NCI-H1105 treated with DMSO at 0.1 percent for 48 hours (cell line): ENCODE measurements at places on chromosomes 13 and 19.
A peak's percentile ranks its signal among the peaks of the same experiment; 100 is the strongest.

GRCh38 chr19:2164020-2164998 lies 576 bp downstream of the DOT1L start:
- DNase-seq: no peak

DNA sequence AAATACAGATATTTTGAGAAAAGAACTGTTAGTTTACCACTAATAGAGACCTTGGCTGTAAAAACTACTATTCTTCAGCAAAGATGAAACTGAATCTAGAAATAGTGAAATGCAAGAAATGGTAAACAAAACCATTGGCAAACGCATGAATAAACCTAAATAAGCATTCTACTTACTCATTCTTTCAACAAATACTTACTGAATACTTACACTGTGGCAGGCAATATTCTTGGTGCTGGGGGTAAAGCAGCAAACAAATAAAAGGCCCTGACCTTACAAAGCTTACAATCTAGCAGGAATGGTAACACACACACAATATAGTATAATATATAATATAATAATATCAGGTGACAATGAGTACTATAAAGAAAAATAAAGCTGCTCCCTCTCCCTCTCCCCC lies 38.7 kb downstream of the KATNAL1 start:
- no peak for DNase-seq

DNA sequence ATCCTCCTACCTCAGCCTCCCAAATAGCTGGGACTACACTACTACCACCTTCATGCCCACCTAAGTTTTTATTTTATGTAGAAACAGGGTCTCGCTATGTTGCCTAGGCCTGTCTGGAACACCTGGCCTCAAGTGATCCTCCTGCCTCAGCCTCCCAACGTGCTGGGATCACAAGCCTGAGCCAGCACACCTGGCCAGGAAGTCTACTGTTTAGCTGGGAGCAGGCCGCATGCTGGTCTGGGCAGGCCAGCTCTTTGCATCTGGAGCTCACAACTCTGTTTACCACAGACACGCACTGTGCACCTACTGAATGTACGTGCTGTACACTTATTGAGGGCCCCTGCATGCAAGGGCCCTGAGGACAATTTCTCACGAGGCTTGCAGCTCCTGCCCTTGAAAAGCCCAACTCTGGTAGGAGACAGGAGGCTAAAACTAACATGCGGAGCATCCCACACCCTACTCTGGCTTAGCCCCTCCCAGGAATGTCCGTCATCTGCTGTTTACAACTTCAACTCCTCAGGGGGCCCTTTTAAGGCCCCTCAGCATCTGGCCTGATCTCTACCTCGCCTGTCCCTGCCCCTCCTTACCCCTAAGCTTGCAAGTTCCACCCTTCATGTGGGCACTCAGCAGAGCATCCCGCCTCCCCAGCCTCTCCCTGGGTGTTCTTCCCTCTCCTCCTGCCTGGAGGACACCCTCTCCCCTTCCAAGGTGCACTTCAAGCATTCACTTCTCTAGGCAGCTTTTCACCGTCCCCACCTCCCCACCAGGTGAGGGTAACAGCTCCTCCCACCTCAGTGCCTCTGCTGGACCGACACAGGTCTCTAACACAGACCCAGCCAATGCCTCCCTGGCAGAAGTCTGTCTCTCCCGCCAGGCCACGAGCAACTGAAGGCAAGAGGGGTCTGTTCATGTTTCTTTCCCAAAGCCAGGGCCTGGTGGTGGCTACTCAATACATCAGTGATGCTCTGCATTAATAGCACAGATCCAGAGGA lies 114.2 kb upstream of the UQCRFS1 start:
- no peak for DNase-seq

DNA sequence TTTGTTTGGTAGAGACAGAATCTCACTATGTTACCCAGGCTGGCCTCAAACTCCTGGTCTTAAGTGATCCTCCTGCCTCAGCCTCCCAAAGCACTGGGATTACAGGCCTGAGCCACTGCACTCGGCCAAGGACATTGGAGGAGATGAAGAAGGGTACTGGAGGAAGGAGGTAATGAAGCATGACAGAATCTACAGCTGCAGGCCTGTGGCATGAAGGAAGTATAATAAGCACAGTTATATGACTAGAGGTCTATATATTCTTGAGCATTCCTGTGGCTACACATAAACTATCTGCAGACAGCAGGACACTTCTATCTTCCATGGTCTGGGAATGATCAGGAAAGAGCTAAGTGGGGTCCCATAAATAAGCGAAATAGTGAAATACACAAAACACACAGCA lies 18.2 kb downstream of the ZNF565 start:
- DNase-seq: no peak

DNA sequence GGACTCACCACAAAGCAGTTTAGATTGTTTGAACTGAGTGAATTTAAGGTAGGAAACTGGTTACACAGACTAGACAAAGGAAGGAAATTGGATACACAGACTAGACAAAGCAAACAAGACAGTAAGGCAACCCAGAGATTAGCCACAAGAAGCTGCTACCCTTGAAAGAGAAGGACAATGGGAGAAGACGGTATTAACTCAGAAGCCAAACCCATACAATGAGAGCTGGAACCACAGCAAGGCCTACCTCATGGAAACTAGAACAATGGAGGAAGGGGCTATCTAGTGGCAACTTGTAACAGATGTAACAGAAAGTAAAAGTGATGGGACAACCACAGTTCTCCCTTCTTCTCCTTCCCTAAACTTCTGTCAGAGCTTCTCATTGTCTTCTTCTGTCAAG lies 410.9 kb upstream of the SPRY2 start:
- DNase-seq: no peak

DNA sequence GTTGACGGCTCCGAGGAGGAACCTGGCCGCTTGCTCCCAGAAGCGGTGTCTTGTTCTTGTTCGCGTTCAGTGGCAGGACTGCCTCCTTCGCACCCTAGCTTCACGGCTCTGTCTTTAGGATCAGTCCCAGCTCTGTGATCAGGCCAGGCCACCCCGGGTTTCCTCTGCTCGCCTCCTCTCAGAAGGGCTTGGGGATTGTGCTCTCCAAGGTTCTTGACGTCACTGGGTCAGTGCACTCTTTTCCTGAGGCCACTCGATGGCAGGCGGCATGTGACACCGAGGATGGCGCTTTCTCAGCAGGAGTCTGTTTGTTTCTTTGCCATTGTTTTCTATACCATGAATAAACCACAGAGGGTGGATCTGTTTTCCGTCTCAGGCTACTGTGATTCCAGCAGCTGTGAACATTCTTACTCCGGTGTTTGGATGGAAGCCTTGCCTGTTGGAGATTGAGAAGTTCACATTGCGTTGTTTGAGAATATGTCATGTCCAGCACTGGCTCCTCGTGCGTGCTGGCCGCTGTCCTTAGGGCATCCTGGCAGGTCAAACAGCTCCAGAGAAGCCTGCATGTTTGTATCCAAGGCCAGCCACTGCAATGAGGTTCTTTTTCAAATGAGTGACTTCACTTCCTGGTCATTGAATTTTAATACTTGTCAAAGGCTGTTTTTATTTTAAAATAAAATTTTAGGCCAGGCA lies 44.5 kb downstream of the SLC7A9 start:
- DNase-seq: no peak

DNA sequence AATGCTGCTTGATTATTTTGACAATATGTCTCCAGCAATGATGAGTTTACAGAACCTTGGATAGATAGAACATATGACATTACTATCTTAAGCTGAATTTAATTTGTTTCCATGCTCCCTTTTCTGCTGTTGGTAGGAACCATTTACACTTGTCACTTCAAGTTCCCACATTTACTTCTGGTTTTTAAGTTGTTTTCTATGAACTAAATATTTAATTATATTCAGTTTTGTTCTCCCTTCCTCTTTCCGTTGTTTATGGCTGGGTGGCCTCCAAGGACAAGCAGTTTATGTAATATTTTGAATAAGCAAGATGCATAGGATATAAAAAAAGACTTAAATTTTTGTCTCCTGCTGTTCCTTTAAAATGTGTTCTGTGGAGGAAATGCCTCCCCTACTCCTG lies 860.6 kb downstream of the GPC5 start:
- no peak for DNase-seq

DNA sequence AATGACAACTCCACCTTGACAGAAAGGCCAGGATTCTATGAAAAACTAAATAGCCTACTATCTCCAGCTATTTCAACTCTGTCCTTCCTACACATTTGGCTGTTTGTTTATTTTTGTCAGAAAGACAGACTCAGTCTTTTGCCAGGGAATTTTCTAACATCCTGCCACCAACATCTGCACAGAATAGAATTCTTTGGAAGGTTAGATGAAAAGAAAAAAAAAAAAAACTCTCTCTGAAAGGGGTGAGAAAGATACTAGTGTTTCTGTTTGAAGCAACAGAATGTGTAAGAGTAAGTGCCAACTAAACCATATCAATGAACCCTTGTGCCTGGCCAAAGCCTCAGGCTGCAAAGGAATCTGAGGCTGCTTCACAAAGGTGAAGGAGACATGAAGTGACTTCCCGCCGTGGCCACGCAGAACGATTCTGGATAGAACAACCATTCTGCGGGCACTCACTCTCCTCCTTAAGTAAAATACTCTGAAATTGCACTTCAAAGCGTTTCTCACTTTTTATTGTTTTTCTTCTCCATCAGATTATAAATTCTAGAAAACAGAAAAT lies 498.2 kb downstream of the IRS2 start:
- no peak for DNase-seq

DNA sequence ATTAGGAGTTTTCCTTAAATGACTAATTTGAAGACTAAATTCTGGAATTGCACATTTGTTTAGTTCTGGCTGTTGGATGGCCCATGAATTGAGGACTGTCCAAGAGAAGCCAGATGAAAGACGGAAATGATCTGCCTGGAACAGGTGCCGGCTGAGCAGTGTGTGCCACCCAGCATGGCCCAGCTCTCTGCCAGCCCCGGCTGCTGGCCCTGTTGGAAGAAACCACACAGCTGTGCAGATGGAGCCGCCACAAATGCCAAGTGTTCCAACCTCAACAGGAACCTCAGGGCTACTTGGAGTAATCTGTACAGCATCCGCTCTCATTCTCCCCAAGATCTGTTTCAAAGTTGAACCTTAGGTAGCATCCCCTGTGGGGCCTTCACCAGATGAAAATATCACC lies 67.0 kb upstream of the STARD13 start:
- DNase-seq: no peak

DNA sequence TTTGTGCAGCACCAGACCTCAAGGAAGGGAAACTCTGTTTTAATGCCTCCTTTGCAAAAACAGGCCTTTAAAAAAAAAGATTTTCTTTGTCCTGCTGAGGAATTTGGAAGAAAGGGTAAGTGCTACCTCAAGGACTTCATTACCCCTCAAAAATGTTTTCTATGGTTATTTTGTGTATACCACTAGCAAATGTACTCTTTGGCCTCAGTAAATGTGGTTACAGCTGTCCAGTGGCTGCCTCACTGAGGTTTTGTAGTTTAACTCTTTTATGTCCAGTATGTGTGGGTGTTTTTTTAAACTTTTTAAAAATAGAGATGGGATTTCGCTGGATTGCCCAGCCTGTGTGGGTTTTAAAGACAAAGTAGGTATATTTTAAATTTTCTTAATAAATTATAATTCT lies 42.2 kb upstream of the TSC22D1 start:
- DNase-seq: no peak

- DNase-seq: no peak
Measured at GRCh38 chr13:95813139-95813538, 136.2 kb downstream of the DNAJC3 start.

DNA sequence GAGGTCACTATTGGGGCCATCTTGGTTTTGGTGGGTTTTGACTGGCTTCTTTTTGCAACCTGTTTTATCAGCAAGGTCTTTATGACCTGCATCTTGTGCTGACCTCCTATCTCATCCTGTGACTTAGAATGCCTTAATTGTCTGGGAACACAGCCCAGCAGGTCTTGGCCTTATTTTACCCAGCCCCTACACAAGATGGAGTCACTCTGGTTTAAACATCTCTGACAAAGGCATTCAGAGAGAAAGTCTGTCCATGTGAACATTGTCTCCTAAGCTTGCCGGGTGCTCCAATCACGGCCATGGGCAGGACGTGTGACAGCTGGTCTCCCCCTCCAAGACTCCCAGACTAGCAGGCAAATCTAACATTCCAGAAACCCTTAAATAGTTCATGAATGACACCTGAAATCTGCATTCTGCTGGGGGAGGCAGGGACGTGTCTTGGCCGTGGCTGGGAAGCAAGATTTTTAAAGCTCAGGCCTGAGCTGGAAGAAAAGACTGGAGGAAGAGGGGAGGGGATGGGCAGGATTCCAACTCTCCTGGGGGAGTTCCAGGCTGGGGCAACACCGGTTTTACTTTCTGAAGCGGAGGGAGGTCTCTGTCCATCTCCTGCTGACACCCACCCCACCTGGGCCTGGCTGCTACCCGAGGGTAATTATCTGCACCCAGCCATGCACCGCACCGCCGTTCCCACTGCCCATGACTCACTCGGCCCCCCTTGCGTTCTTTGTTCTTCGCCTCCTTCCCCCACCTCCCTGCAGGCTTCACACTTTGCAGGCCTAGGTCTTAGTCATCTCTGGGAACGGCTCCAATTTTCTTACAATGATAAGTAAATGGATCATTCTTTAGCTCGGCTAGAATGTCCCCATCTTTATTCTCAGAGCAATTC lies 11.6 kb upstream of the OR1M1 start:
- peak; percentile 45 for DNase-seq

- peak; percentile 94 for DNase-seq
Measured at GRCh38 chr19:52048555-52049501, at the start of gene ZNF432. ZNF432 (minus strand) TSS chr19:52048838; CDS start chr19:52046868, 1,970 bp downstream.

DNA sequence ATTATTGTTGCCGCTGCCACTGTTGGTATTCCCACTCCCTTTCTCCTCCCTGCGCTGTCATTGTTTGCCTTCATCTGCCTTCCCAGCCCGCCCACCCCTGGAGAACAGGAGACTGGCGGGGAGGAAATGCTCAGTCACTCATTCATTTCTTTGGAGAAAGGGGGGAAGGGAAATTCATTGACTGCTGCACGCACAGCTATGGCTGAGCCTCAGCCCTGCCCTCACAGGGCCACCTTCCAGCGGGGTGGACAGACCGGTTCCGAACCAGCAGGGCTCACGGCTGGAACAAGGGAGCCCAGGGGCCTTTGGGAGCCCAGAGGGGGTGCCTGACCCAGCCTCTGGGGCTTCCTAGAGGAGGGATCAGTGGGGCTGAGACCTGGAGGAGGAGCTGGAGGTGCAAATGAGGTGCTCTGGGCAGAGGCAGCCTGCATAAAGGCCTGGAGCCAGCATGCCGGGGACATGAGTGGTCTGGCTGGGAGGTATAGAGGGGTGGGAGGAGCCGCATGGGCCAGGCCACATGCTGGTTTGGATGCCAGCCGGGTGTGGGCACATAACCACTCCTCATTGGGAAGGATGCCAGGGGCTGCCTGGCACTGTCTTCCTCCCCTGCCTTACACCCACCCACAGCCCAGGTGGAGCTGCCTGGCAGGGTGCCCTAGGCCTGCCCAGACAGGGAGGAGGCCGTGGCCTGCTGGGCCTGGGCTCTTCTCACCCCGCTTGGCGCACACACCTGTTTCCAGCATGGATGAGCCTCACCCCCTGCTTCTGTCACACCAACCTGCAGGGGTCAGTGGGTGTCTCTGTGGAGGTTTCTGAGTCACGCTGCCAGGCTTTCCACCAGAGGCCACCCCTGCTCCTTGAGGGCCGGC lies 26.8 kb downstream of the PPP5C start:
- peak; percentile 99 for DNase-seq

DNA sequence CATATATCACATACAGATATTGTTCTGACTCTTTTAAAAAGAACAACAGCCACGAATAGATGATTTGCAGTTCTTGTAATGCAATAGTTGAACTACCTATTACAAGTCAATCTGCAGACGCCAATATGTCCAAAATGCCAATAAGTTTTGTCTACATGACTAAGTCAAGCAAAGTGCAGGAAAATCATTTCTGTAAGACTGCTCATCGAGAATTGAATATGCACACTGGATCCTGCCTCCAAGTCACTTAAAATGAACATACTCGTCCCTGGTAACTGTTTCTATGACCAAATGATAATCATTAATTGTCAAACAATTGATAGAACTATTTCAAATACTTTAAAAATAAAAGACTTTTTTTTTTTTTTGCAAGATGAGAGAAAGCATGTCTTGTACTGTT lies 375.6 kb downstream of the ITGBL1 start:
- DNase-seq: no peak
